ENCODE measurements at places on chromosomes 7 and 10.

DNA sequence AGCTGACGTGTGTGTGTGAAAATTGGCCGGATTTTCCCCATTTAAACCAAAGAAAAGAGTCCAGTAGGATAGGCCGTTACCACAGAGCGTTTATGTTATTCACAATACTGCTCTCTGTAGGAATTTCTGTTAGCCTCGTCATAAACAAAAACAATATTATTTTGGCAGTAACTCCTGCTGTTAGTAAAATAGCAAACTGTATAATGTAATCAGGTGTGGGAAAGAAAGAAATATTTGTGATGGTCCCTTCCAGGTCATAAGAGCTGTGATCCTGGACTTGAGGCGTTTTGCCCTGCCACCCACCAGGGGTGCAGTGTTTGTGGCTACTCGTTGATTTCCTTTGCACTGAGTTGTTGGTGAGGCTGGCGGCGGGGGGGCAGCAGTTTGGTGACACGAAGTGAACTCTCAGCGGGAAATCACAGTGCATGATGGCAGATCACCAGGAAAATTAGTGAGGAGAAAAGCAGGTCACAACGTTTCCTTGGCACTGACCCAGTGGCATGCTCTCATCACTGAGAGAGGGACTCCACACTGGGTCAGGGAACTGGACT lies 2.8 kb downstream of the EEPD1 start:
- DNase-seq, result no peak

DNA sequence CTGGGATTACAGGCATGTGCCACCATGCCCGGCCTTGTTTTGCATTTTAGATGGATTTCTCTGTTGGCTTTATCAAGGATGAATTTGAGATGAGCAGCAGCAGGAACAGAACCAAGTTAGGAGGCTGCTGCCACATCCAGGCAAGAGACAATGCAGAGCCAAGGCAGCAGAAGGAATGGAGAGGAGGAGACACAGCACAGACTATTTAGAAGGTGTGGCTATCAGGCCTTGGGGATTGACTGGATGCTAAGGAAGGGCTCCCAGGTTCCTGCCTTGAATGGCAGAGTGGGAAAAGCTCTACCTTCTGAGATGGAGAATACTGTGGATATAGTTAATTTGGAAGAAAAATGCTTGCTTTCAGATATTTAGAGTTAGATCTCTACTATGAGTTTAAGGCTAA lies 484.7 kb upstream of the C7orf33 start:
- no peak for DNase-seq

- no peak for DNase-seq
These were observed 15.3 kb downstream of the AOC1 start for GRCh38 chr7:150867605-150868004.

- peak; percentile 25 for DNase-seq
These were observed 24.1 kb upstream of the ADCYAP1R1 start for GRCh38 chr7:31028006-31028405.

- DNase-seq, result no peak
These were observed 113.8 kb upstream of the SKAP2 start for GRCh38 chr7:26978146-26978545.

DNA sequence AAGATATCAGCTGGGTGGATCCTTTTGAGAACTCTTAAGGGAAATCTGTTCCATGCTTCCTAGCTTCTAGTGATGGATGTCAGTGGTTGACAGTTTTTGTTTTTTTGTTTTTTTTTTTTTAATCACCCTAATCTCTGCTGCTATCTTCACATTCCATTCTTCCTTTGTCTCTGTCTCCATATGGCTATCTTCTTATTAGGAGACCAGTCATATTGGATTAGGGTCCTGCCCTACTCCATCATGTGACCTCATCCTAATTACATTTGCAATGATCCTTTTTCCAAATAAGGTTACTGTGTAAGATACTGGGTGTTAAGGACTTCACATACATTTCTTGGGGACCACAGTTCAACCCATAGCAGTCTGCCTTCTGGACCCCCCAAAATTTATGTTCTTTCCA lies 69.7 kb downstream of the MLLT10 start:
- no peak for DNase-seq

- DNase-seq, result no peak
These were observed 56.7 kb downstream of the DLG5 start for GRCh38 chr10:77869626-77870420.

DNA sequence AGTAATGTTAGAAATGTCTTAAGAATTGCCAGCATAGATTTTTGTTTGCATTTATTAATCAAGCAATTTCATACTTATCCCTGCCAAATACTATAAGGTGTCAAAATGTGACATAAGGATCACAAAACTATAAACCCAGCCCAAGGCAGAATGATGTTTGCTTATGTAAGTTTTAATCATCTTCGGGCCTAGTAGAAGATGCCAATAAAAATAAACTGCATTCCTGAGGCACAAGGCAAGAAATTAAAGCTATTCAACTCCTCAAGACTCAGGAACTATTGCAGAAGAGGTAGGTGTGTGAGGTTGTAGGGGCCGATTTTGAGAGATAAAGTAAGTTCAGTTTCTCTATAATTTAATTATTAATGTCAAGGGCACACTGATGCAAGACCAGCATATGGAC lies 189.4 kb upstream of the AHR start:
- DNase-seq, result no peak

DNA sequence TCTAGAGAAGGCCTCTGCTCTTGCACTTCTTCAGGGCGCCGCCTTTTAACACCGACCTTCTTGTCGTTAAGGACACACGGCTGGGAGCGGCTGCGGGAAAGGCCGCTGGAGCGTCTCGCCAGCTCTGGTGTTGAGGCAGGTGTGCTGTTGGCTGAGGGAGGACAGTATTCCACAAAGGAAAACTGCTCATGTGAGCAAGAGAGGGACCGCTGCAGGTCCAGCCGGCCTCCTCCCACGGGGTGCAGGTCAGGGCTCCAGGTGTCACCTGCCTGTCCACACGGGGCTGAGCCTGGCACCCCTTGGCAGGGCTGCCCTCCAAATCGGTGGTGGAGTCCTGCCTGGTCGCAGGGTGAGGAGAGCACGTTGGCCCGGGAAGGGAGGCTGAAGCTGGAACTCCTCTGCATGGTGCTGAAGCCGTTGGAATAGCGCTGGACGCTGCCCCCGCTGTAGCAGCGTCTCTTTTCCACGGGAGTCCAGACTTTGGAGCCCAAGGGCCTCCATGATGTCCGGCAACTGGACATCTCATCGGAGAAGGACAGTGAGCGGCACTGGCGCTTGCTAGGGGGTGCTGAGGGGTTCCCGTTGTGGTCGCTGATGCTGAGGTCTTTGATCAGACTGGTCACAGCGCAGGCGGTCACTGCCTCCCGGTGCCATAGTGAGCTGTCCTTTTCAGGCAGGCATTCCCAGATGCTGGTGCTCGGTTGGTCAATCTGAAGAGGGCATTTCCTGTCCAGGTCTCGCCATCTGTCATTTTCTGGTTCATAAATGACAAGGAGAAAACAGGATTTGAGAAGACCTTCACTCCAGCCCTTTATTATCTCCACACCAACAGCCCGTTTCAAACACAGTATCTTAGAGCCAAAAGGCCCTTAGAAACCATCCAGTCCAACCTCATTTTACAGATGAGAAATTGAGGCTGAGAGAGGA lies 62.3 kb downstream of the FAM53B start:
- DNase-seq, result no peak

GRCh38 chr7:117588352-117588794 lies 108.5 kb downstream of the CFTR start:
- DNase-seq, result no peak

- no peak for DNase-seq
These were observed 1.1 kb downstream of the JMJD1C start for GRCh38 chr10:63464402-63465292.

- DNase-seq, result no peak
These were observed 97.3 kb upstream of the MACROH2A2 start for GRCh38 chr10:69955211-69955805.

GRCh38 chr7:102317231-102318059 lies 30.8 kb downstream of the SH2B2 start:
- no peak for DNase-seq

GRCh38 chr7:85018498-85018897 lies 168.4 kb downstream of the SEMA3D start:
- no peak for DNase-seq

GRCh38 chr10:5553400-5554170 lies 28.8 kb downstream of the CALML3 start:
- no peak for DNase-seq

DNA sequence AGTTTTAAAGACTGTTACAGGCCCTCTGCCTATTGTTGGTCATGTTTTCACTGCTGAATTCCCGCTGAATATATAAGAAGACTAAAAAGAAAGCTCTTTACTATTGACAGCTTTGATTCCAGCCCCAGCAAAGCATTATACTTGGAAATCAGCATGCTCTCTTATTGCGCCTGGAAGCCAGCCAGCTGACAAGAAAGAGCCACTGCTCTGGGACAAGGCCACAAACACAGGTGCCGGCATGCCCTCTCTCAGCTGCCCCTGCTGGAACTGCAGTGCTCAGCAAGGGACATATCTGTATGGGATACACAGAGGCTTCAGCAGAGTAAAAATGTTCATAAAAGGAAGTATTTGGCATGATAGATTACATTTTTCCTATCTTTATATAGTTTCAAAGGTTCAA lies 523.9 kb downstream of the ADRA2A start:
- no peak for DNase-seq

DNA sequence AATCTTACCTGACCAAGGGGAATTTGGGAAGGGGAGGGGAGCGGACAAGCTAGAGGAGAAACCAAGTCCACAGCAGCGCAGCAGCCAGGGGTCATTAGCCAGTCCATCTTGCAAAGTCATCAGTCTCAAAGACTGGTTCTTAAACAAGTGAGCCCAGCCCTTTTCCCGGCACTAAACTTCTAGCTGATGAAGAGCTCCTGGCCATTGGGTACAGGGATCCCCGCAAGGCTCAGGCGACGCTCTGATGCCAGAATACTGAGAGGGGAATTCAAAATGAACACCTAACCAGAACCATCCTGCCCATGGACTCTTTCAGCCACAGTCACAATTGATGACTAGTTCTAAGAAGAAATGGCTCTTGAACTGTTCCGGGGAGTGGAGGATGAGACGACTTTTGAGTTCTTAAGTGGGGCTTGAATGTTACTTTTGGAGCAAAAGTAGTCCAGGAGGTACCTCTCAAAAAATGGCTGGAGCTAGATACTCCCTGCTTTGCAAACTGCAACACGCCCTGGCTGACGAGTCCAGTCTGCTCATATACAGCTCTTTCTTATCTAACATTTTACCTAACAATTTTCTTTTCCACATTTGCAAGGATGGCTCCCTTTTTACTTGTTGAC lies 2.5 kb upstream of the TWIST1 start:
- DNase-seq, result no peak

- no peak for DNase-seq
These were observed 87.1 kb downstream of the POLR1F start for GRCh38 chr7:19621740-19622139.

GRCh38 chr10:49621561-49621960 lies 7.7 kb downstream of the CHAT start:
- DNase-seq, result no peak

GRCh38 chr7:74405191-74405898 lies 48.4 kb upstream of the GTF2IRD1 start:
- DNase-seq, result peak; percentile 77

GRCh38 chr10:98224509-98224908 lies 43.5 kb downstream of the LOXL4 start:
- no peak for DNase-seq

GRCh38 chr10:128035557-128035973 lies 90.7 kb downstream of the MKI67 start:
- no peak for DNase-seq

DNA sequence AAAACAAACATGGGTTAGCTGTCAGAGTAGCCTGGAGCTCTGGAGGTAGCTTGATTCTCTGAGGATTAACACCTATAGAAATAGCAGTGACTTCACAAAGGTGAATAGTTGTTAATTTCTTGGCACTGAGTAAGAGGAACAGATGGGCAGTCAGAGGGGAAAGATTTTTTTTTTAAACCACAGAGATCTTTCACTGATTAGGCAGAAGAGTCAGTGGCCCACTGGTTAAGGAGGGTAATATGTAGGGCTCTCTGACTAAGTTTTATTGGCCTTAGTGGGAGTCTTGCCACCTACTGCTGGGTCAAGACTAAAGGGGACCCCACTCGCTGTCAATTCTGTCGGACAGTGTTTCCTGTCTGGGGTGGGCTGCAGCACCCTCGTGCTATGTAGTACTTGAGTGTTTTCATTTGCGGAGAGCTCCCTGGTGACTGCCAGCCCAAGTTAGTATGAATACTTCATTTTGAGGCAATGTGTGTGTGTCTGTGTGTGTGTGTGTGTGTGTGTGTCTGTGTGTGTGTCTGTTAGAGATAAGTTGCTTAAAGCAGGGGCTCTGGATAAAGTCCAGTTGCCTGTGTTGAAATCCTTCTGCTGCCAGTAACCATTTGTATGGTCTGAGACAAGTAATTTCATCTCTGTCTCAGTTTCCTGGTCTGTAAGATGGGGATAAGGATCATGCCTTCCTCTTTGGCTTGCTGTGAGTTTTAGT lies 145.2 kb downstream of the ARID5B start:
- no peak for DNase-seq

- no peak for DNase-seq
These were observed 3.4 kb downstream of the KCNIP2 start for GRCh38 chr10:101840102-101840684.

DNA sequence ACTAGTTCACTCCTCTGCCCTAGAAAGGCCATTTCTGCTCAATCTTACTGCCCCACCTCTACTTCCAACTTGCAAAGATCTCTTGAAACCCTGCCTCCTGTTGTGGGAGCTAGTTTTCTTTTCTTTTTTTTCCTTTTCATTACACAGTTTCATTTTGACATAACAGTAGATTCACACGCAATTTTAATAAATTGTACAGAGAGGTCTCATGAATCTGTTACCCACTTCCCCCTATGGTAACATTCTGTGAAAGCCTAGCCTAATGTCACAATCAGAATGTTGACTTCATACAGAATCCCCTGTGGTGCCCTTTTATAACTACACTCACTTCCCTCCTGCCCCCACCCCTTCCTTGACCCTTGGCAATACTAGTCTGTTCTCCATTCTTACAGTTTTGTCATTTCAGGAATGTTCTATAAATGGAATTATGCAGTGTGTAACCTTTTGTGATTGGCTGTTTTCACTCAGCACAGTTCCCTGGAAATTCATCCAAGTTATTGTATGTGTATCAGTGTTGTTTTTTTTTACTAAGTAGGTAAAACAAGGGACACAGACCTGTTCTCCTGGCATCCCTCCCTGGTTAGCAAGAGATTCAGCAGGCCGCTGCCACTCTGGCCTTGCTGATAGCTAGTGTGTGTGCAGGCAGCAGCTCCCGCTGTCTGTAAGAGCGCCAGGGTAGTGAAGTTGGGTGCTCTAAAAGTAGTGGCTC lies 21.5 kb downstream of the CHST3 start:
- DNase-seq, result no peak

GRCh38 chr10:131806646-131807317 lies 94.0 kb upstream of the PPP2R2D start:
- DNase-seq, result no peak
